T-helper 1 cell (primary cell): ENCODE measurements at places on chromosomes 12 and 14.

DNA sequence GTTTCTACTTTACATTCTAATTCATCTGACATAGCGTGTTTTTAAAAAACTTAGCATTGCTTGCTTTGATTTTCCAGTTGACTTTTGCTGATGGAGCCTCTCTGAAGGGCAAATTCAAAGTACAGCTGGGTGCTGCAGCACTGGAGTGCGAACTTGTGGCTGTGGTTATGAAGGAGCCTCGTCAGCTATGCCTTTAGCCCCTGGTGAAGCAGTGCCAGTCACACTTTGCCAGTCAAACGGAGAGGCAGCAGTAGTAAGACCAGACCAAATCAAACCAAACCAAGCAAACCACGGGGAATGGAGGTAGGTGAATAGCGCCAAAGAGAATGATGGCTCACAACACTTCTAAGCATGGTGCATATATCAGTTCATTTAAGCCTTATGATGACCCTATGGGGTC lies 15.1 kb upstream of the SLC38A2 start:
- DNase-seq, result no peak

GRCh38 chr12:41802803-41803202 lies 341.9 kb downstream of the GXYLT1 start:
- no peak for DNase-seq

DNA sequence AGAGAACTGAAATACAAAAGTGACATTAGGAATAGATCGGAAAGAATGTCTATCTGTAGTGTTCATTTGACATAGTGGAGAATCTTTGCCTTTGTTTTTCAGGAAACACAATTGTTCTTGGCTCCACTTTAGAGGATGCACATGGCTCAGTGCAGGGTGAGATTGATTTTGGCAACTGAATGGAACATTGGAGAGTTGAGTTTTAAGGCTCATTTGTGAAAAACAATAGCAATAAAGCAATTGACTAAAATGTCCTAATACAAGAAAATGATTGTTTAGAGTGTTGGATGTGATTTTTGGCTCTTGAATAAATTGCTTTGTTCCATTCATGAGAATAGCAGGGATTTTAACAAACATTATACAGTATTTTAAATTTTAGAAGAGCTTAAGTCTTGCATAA lies 116.4 kb downstream of the SLC38A1 start:
- DNase-seq, result no peak

GRCh38 chr14:67762051-67762450 lies 54.3 kb downstream of the ZFYVE26 start:
- no peak for DNase-seq

DNA sequence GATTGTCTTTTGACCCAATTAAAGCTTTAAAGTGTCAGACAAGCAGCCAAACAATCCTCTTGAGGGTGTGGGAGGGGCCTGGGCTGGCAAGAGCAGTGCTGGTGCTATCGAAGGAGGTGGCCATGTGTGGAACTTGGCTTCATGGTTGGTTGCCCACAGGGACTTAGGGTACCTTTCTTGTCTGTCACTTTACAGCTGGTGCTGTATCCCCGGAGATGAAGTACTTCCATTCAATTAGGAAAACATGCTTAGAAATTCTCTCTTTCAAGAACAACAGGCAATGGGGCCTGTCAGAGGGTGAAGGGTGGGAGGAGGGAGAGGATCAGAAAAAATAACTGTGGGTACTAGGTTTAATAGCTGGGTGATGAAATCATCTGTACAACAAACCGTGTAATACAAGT lies 86.5 kb downstream of the DAAM1 start:
- DNase-seq, result no peak

GRCh38 chr14:25406818-25407217 lies 356.9 kb upstream of the STXBP6 start:
- DNase-seq, result no peak

GRCh38 chr14:72629534-72629933 lies 264.4 kb downstream of the DPF3 start:
- no peak for DNase-seq

DNA sequence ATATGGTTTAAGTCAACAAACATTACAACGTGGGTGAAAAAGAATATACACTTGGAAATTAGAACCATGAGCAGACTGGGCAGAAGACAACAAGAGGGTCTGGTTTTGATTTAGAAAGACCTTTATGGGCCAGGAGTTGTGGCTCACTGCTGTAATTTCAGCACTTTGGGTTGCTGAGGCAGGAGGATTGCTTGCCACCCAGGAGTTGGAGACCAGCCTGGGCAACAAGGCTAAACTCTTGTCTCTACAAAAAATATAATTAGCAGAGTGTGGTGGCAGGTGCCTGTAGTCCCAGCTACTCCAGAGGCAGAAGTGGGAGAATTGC lies 2.7 kb upstream of the NFKBIA start:
- DNase-seq, result no peak
